A673 (cell line): ENCODE measurements at places on chromosomes 1 and 21. TPM values are rescaled to one million over a fixed set of nuclear protein-coding genes. Genes with fewer than 3 reads are reported as not detected.
A peak's percentile ranks its signal among the peaks of the same experiment; 100 is the strongest.

The INAVA gene
- total RNA-seq: 0.33 and 0.45 TPM in 2 replicates

The MLLT11 gene
- 91.9 and 108 TPM in 2 replicates for total RNA-seq

The WDR64 gene
- not detected in 2 replicates for total RNA-seq

The SMCP gene
- not detected in 2 replicates for total RNA-seq

The SYCP1 gene
- 0.41 TPM in 1 of 2 replicates, not detected in the other for total RNA-seq

The SPATA21 gene
- not detected in 2 replicates for total RNA-seq

The TACSTD2 gene
- total RNA-seq: not detected in 2 replicates

The ANGPTL3 gene
- not detected in 2 replicates for total RNA-seq

The EPHB2 gene
- 10.4 and 12.3 TPM in 2 replicates for total RNA-seq

The ZNF669 gene
- 10.3 and 13.3 TPM in 2 replicates for total RNA-seq

The PGBD5 gene
- 0.22 and 0.52 TPM in 2 replicates for total RNA-seq

The MANEAL gene
- total RNA-seq: 5.9 and 7.3 TPM in 2 replicates

The KLF17 gene
- not detected in 2 replicates for total RNA-seq

The SLC30A7 gene
- 31.2 and 31.4 TPM in 2 replicates for total RNA-seq

The ELAPOR1 gene
- total RNA-seq: 0.17 and 0.24 TPM in 2 replicates

The MFAP2 gene
- 27.2 and 44.7 TPM in 2 replicates for total RNA-seq

GRCh38 chr1:214764502-214764901, 161.5 kb downstream of the CENPF start:
- DNase-seq: no peak

DNA sequence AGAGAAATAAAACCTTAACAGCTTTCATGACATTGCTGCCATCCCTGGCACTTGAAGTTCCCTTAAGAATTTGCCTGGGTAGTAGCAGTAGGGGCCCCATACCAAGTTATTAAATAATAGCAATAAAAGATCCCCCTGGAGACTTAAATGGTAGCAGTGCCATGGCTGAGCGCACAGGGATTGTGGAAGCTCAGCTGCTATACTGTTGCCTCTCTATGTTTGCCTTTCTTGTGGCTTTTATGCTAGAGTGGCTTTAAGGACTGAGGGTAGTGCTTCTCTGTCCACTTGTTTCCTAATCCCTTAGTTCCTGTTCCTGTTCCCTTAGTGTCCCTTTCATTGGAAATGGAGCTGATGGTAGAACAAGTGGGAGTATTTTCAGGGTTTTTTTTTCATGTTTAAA, 42.1 kb downstream of the NCF2 start:
- peak; percentile 70 for DNase-seq

DNA sequence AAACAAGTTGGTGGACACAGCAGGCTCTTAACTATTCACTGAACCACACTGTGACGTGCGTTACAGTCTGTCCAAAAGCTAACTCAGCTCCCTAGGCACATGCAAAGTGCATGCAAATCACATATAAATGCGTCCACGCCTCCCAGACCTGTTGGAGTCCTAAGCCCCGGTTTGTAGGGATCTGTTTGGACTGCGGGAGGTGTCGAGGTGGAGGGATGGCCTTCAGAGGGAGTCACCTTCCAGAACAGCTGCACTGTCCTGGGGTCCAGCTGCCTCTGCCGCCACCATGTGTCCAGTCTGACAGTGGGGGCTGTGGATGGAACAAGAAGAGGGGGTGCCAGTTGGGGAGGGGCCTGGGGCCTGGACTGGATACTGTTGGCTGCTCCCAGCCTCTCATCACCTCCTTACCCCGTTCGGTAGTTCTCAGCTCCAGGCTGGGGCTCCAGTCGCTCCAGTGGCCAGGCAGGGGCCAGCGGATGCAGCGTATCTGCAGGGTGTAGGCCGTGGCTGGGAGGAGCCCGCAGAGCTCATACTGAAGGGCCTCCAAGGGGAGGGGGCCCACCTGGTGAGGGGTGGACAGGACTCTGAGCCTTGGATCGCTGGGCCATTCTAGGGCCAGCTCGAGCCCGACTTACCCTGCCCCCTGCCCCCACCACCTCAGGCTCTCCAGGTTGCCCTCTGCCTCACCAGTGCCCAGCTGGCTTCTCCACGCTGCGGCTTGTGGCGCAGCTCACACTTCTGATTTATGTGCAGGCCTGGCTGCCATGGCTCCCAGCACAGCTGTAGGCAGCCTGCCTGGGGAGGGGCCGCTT, 7.9 kb upstream of the MRPS15 start:
- no peak for DNase-seq

GRCh38 chr1:96945509-96946084, 224.0 kb downstream of the PTBP2 start:
- no peak for DNase-seq

GRCh38 chr1:231705806-231706760, 79.5 kb downstream of the DISC1 start:
- DNase-seq: no peak

- DNase-seq: no peak
Measured at GRCh38 chr1:206512058-206512850, 4.9 kb downstream of the RASSF5 start.

DNA sequence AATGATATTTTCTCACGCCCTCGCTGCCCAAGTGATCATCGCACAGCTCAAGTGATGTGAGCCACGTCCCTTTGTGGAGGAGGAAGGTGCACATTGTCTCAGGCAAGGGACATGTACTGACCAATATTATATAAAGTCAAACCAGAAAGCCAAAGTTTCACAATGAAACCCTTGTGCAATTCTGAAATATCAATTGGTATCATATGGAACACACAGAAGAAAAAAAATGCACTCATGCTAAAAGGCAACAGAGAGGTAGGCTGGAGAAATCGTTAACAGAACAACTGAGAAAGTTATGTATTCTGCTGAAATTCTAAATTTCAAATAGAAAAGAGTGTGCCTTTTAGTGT, 1.9 kb downstream of the JAM2 start:
- DNase-seq: no peak

DNA sequence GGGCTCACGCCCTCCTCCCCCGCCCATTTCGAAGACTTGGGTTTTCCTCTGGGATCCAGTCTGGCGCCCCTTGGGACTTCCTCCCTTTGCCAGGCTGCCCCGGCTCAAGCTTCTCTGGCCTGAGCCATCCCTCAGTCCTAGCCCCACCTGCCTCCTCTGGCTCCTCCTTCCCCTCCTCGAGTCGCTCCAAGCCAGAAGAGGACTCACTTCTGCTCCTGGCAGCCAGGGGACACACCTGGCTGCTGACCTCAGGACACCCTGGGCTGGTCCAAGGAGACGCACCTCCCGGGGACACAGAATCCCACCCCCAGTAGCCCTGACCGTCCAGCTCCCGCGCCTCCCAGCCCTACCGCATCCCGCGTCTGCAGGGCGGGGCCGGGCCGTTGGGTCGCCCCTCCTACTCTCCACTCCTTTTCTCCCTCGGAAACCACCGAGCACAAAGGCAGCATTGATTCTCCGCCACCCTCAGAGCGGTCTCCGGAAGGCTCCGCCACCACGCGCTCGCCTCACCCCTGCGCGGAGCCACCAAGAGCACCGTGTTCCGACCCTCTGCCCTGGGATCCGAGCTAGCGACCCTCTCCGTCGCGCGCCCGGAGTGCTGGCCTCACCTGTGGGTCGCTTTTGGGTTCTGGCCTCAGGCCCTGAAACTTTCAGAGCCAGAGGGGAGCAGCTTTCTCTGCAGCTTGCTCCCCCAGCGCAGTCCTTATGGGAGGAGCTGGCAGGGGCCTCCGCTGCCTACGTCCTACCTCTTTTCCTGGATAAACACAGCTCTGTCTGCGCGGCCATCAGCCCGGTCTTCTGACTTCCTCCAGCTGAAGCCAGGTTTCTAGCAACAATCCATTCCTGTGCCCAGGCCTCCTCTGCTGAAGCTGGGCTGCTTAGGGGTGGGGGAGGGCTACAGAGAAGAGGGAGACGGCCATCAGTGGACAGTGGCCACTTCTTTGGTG, at the start of gene C2CD4D:
C2CD4D (minus strand) TSS at position 364 of the 947 bp plus-strand sequence. CDS start 831 bp downstream, outside the sequence.
- DNase-seq: no peak

DNA sequence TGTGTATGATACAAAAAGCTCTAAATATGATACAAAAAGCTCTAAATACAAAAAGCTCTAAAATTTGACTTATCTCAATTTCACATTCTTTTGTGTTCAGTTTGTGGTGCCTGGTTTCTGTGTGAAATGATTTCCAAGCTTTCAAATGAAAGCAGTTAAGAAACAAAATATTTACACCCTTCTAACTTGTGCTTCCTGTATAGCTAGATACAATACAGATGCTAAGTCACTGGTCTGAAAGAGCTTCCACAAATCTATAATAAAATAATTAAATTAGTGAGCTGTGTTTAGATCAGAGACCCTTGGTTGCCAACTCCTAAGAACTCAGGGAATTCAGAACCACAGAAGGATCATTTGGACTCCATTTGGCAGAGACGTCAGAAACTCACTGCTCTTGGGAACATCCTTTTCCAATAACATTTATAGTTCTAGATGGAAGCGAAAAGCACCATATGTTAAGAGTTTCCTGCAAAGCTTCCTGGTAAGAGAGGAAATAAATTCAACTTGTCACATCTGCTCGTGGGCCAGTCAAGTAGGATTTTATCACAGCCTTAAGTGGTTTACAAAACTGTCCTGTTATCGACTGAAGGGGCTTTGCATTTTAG, 1079.1 kb downstream of the ADGRL2 start:
- DNase-seq: no peak

- DNase-seq: peak; percentile 12
Measured at GRCh38 chr21:15679630-15680029, 50.2 kb upstream of the USP25 start.

DNA sequence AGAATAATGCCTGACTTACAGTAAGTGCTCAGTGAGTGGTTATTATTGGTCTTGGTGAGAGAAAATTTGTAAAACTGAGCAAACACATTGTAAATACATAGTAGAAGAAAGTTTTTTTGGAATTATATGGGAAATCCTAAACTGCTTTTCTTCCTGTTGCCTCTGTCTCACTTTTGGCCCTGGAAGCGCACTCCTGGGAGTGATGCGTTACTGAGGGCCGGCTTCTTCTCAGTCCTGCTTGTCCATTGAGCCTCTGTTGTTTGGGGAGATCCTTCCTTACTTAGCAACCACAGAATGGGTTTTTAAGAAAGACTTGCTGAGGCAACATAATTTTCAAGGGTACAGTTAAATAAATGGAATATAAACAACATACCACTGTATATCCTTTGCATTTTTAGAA, 166.0 kb downstream of the EDEM3 start:
- no peak for DNase-seq

DNA sequence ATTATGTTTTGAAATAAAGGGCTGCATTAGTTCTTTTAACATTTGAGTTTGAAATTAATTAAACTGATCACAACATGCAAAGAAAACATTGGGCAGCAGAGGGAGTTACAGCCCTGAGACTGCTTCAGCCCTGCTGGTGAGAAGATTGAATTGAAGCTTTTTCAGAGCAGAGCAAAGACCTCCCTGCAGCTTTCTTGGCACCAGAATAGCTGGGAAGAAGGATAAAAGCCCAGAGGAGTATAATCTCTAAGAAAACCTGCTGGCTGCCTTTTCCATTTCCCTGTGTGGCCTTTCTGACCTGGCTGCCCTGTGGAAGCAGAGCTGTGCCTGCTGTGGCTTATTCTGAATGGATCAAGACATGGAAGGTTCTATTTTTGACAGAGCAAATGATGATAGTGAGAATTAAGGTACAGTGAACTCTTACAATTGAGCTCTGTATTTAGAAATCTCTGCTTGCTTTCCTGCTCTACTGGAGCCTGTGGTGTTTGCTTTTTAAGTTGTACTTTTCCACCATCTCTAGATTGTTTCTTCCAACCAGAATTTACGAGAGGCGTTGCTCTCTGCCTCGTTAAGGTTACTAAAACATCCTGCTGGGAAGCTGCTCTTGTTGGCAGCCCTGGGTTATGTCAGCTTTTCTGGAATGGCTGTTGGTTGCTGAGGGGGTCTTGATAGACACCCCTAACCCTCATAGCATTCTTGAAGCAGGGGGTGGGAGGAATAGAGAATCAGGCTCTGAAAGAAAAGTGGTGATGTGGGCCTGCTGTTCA, 9.9 kb downstream of the SNRPE start:
- DNase-seq: peak; percentile 86

DNA sequence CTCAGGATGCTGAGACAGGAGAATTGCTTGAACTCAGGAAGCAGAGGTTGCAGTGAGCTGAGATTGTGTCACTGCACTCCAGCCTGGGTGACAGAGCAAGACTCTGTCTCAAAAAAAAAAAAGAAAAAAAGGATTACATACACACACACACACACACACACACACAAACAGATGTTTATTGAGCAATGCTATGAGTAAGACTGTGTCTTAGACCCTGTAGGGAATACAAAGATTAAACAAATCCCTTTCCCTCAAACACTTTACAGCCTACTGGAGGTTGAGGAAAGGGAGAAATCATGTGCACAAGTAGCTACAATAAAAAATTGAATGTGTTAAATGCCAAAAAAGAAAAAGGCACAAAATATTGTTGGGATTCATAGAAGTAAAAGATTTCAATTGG, 58.1 kb downstream of the RPAP2 start:
- peak; percentile 45 for DNase-seq

GRCh38 chr1:75265792-75266191, 131.6 kb downstream of the LHX8 start:
- peak; percentile 61 for DNase-seq

GRCh38 chr1:212749821-212750535, 41.6 kb downstream of the NSL1 start:
- DNase-seq: peak; percentile 89

- DNase-seq: no peak
Measured at GRCh38 chr1:173176246-173176645, 30.9 kb downstream of the TNFSF4 start.

- no peak for DNase-seq
Measured at GRCh38 chr1:42736571-42737200, 3.4 kb downstream of the CLDN19 start.

- DNase-seq: peak; percentile 90
Measured at GRCh38 chr1:40392221-40392620, 18.7 kb downstream of the SMAP2 start.

- DNase-seq: peak; percentile 92
Measured at GRCh38 chr1:46442317-46443161, 47.1 kb upstream of the DMBX1 start.

DNA sequence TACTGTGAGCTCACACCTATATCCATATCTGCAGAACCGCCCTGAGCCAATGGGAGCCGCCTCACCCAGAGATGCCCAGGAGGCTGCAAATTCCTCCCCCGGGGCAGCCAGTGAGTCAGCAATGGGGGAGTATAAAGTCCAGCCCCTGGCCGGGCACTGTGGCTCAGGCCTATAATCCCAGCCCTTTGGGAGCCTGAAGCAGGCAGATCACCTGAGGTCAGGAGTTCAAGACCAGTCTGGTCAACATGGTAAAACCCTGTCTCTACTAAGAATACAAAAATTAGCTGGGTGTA, 5.0 kb upstream of the CLCNKB start:
- DNase-seq: no peak

GRCh38 chr1:156337052-156337887, 822 bp downstream of the CCT3 start:
- DNase-seq: peak; percentile 29

- no peak for DNase-seq
Measured at GRCh38 chr1:184827600-184828368, 73.1 kb upstream of the EDEM3 start.

DNA sequence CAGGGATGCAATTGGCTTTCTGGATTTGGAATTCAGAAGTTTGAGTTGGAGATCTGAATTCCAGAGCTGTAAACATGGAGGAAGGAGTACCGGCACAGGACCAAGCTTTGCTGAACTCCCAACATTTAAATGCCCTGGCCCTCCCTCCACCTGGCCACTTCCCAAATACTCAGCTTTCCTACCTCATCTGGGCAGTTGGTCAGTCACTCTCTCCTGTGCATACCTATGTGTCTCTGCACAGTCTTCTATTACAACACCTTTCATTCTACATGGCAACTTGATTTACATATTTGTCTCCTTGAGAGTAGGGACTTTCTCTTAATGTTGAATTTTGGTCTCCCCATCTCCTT, 6.1 kb upstream of the KHDRBS1 start:
- DNase-seq: no peak
